ENCODE measurements at places on chromosomes 7 and 10.
A peak's percentile ranks its signal among the peaks of the same experiment; 100 is the strongest.

- DNase-seq = no peak
Measured at GRCh38 chr7:87424075-87424474, 51.4 kb downstream of the ABCB4 start.

GRCh38 chr10:125482108-125482507 lies 200.9 kb downstream of the TEX36 start:
- no peak for DNase-seq

- no peak for DNase-seq
Measured at GRCh38 chr7:44267719-44268421, 57.5 kb downstream of the CAMK2B start.

DNA sequence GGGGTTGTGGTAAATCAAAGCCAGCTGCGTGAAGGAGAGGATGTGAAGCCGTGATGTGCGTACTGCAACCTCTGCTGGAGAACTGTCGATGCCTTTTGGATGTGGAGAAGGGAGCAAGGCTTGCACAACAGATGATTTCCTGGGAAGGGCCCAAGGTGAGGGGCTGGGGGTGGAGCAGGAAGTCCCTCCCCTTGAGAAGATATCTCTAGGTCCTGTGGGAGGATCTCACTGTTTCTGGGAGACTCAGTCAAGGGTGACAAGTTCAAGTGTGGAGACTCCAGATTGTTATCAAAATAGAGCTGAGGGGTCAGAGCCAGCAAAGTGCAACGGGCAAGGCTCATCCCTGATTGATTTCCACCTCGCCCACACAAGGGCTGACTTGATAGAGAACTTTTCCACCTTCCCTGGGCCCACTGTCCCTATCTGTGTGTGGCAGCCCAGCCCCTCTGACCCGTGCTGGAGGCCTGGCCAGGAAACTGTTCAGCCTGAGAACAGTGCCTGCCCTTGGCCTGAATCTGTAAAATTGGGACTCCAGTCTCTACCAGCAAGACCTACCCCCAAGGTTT lies 55.0 kb downstream of the COL13A1 start:
- DNase-seq = no peak

DNA sequence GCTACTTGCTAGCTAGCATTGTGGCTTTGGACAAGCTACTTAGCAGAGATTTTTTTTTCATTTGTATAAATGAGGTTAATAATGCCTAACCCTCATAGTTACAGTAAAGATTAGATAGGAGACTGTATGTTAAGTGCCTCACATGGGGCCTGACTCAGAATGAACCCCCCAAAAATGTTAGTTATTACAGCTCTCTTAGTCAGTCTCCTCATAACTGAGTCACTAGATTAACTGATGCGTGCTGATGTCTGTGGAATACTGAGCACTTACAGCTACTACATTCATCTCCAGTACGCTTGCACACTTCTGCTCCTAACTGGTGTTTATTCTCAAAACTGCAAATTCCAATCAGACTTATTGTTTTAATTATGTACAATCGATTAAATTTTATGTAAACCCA lies 315.3 kb downstream of the SNX13 start:
- DNase-seq = no peak

DNA sequence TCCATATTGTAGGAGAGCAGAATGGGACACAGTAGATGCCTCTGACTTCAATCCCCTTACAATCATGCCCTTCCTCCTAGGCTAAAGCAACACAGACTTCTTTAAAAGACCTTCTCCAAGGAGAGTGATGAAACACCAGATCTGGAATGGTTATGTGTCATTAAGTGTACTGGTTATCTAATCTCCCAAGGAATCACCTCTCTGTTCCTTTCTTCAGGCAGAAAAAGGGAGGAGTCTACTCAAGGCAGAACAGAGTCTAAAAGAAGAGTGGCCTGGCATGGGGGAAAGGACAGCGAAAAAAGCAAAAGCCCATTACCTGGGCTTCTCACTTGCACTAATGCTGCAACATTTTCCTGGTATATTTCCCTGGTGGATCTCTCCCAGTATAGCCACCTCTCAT lies 2.9 kb downstream of the ELMO1 start:
- DNase-seq = no peak

DNA sequence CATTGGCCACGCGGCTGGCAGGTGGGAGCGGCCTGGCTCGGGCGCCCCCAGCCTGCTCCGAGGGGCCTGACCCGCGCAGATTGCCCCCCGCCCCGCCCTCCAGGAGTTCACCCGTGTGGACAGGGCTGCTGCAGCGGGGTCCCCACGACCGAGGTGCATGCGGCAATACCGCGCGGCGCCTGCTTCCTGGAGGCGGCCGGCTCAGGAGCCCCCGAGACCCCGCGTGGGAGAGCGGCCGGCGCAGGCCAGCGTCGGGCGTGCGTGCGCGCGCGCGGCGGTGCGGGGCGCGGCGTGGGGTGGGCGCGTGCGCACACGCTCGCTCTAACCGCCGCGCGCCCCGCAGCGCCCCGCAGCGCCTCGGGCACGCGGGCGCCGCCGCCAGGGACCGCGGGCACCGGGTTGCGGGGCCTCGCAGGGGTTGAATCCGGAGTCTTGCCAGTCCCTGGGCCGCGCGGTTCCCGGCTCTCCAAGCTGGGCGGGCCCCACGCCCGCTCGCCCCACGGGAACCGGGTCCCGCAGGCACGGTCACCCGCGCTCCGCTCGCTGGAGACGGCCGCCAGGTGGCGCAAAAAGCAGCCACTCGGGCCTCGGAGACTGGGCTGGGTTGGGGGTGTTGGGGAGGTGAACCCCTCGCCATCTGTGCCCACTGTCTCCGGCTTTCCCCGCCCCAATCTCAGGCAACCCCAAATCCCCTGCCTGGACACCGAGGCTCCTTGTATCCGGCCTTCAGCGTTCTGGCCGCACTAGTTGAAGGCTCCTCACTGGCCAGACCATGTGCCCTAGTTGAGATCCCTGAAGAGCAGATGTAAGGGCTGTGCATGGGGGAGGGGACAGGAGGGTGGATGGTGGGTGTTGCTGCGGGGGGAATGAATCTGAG lies 1.3 kb upstream of the ACHE start:
- peak; percentile 62 for DNase-seq

DNA sequence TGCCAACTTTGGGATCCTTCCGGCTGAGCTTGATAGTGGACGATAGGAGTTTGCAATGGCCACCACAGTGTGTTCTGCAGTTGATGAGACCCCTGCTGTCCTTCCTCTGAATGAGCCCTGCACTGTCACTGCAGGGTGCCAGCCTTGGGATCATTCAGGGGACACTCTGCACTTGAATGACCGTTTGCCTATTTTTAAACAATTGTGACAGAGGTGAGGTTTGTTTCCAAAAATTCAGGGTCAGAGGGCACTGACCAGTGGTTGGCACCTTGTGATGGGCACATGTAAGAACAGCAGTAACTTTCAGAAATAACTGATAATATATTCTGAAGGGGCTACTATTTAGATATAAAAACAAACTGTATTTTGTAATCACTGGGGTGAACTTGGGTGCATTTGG lies 48.5 kb upstream of the ADARB2 start:
- no peak for DNase-seq

DNA sequence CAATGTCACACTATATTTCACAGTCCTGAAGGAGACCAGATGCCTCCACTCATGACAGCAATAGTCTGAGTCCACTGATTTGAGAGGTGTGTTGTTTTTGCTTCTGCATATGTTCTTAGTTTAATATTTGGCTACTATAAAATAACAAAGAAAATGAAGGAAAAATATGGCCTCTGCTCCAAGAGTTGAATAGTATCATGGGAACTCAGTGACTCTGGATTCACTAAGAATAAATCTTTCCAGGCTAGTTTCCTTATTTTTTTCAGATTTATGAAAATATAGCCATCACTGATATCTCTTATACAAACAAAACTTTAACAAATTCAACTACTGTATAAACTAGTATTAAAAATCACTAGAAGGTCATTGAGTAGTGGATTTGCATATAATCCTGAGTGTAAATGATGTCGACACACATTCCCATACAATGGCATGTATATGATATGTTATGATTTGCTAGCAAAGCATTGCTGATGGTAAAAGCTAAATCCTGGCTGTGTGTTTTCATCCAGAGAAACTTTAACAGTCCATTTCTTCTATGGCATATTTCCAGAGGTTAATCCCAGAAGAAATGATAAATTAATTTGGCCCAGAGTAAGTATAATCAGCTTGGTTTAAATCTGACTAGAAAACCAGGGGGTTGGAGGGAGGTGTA lies 66.0 kb upstream of the VIPR2 start:
- DNase-seq = no peak

GRCh38 chr7:44590910-44591309 lies 8.9 kb upstream of the TMED4 start:
- no peak for DNase-seq
